ENCODE measurements at places on chromosomes 12 and 14. TPM values are rescaled to one million over a fixed set of nuclear protein-coding genes. Genes with fewer than 3 reads are reported as not detected.

GRCh38 chr14:80587096-80587724 is 354.3 kb downstream of the CEP128 start:
- H3K27ac ChIP-seq, result no peak overlapping the region
- no peaks in the 10 kb centered on the region for H3K4me1 ChIP-seq
- DNase-seq, result no peak
- no peaks in the 10 kb centered on the region for H3K27me3 ChIP-seq

- no peak overlapping the region for H3K4me3 ChIP-seq
- no peak for DNase-seq
- H3K36me3 ChIP-seq, result no peaks in the 10 kb centered on the region
Measured at GRCh38 chr12:91667694-91668093, 478.0 kb downstream of the BTG1 start.

DNA sequence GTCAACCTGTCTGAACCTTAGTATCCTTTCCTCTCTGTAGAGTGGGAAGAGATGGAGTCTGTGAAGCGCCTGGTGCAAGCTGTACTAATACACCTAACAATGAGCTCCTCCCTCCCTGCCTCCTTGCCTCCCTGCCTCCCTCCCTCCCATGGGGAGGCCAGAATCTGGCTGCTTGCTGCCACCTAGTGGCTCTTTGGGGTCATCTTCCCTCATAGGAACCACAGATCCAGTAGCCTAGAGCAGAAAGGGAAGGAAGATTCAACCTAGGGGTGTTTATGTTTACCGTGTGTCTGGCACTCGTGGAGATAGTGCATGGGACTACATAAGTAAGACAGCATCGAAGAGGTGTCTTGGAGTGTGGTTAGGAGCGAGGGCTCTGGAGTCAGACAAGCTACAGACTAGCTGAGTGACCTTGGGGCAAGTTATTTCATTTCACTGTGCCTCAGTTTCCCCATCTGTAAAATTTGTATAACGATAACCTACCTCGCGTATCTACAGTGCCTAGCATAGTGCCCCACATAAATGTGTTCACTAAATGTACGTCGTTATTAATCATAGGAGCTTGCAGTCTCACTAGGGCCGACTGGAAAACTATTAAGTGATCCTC is 35.5 kb upstream of the TSPAN9 start:
- no peak overlapping the region for H3K27ac ChIP-seq
- no peak for DNase-seq
- no peaks in the 10 kb centered on the region for H3K27me3 ChIP-seq

DNA sequence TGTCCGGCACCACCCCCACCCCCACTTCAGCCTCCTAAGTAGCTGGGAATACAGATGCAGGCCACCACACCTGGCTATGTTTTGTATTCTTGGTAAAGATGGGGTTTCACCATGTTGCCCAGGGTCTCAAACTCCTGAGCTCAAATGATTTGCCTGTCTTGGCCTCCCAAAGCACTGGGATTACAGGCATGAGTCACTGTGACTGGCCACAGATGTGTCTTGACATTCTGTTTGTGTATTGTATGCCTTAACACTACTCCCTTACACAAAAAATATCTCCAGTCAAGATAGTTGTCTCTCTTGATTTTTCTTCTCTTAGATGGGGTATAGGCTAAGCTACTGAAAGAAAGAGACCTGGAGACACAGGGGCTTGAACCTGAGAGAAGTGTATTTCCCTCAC is 17.6 kb downstream of the CLEC14A start:
- no peaks in the 10 kb centered on the region for H3K4me1 ChIP-seq
- no peak overlapping the region for H3K27ac ChIP-seq
- no peak for DNase-seq
- no peaks in the 10 kb centered on the region for H3K27me3 ChIP-seq

- H3K27me3 ChIP-seq, result peaks cover 12% of the 10 kb centered on the region
- no peak overlapping the region for H3K27ac ChIP-seq
- no peak for DNase-seq
- H3K4me3 ChIP-seq, result no peak overlapping the region
- H3K4me1 ChIP-seq, result peaks cover 3% of the 10 kb centered on the region
Measured at GRCh38 chr14:105072381-105072861, 7.2 kb upstream of the GPR132 start.

DNA sequence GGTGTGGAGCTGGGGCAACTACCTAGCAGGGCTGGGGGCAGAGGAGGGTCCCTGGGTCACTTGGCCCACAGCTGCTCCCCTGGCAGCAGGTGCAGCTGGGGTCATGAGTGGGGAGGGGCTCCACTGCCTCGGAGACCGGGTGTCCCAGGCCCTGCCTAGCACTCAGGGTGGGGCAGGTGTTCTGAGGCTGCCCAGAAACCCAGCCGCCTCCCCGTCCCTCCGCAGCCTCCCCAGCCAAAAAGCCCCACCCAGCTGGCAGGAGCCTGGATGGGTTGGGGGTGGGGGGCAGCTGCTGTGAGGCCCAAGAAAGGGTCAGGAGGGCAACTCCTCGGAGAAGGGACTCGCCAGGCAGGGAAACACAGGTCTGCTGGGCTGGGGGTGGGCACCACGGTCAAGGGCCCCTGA is 11.2 kb downstream of the AHNAK2 start:
- H3K36me3 ChIP-seq, result no peaks in the 10 kb centered on the region
- H3K27me3 ChIP-seq, result no peaks in the 10 kb centered on the region
- peak overlapping the region; percentile 80 for H3K27ac ChIP-seq

- DNase-seq, result no peak
- no peak overlapping the region for H3K27ac ChIP-seq
- no peaks in the 10 kb centered on the region for H3K27me3 ChIP-seq
- no peaks in the 10 kb centered on the region for H3K36me3 ChIP-seq
- H3K4me3 ChIP-seq, result no peak overlapping the region
Measured at GRCh38 chr12:30700216-30700900, 4.7 kb upstream of the IPO8 start.

- H3K36me3 ChIP-seq, result peaks cover 12% of the 10 kb centered on the region
- H3K4me3 ChIP-seq, result no peak overlapping the region
- H3K4me1 ChIP-seq, result peaks cover 30% of the 10 kb centered on the region
- H3K27me3 ChIP-seq, result no peaks in the 10 kb centered on the region
Measured at GRCh38 chr14:69073915-69074314, 79.0 kb downstream of the DCAF5 start.

GRCh38 chr12:110704750-110705149 is 15.8 kb upstream of the HVCN1 start:
- no peak overlapping the region for H3K27ac ChIP-seq
- no peaks in the 10 kb centered on the region for H3K4me1 ChIP-seq
- no peak for DNase-seq
- H3K4me3 ChIP-seq, result no peak overlapping the region
- H3K27me3 ChIP-seq, result no peaks in the 10 kb centered on the region

- H3K27me3 ChIP-seq, result no peaks in the 10 kb centered on the region
- H3K4me3 ChIP-seq, result no peak overlapping the region
- no peak overlapping the region for H3K27ac ChIP-seq
- no peak for DNase-seq
- peaks cover 3% of the 10 kb centered on the region for H3K4me1 ChIP-seq
- no peaks in the 10 kb centered on the region for H3K36me3 ChIP-seq
Measured at GRCh38 chr14:52356025-52356424, 41.9 kb downstream of the PTGER2 start.

The DERA gene
- total RNA-seq, result 5.6 TPM

The SALL2 gene
- 18.0 TPM for total RNA-seq

The SOX5 gene
- 18.2 TPM for total RNA-seq

Measured in ascending aorta (tissue), 2 donors.